ENCODE measurements at places on chromosomes 6 and 20.

DNA sequence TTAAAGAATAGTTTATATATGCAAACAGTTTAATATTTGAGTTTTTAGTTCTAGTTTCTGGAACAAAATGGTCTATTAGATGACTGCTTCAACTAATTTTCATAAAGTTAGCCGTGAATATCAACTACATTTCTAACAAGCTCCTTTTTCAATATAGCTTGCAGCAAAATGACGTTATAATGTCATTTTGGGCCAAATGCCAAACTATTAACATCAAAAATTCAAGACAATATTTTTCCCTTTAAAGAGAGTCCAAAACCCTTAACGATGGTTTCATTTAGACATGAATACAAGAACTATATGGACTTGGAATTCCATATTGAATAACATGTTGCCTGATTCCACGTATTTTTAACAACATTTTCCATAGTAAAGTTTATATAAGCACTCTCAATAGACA is 91.0 kb downstream of the SMLR1 start:
- DNase-seq: no peak

- DNase-seq: no peak
These were observed 50.6 kb upstream of the CCDC167 start for GRCh38 chr6:37550191-37550831.

DNA sequence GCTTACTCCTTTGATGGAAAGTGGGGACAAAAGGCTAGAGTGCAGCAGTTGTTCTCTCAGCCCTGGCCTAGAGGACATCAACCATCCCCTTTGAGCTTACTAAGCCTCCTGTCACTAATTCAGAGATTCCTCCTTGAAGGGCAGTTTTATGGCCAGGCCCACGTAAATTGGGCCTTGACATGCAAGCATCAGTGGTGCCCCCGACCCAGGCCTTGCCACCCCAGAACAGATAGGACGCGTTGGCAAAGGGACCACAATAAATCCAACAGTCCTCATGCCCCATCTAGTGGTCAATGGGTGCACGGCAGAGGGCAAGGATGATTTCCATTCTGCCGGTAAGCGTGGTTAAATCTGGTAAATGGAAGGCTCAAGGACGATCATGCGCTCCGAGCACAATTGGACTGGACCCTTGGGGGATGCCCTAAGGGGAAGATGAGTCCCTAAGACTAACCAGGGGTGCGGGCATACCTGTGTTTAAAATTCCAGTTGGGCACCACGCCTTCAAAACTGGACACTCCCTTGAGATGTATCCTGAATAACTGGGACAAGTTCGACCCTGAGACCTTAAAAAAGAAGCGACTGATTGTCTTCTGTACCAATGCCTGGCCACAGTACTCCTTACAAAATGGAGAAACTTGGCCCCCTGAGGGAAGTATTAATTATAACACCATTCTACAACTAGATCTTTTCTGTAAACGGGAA is 32.6 kb downstream of the CEP85L start:
- no peak for DNase-seq

GRCh38 chr6:54377776-54378175 is 69.5 kb downstream of the TINAG start:
- no peak for DNase-seq

DNA sequence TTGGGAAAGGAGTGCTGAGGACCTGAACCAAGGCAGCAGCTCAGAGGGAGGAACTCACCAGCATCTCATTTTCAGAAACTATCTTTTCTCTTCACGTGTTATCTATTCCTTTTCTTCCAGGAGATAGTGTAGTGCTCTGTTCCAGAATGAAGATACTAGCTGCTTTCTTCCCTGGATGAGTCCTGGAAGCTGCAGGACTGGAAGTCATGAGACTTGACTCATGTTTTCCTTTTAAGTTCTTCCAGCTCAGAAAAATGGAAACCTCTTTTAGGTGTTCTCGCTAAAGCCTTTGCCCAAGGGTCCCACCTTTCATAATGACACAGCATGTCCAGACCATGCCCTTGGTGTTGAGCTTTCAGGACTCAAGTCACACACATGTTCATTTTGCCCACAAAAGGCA is 106.7 kb downstream of the UNC5CL start:
- no peak for DNase-seq

GRCh38 chr20:61268024-61268423 is 16.0 kb downstream of the CDH4 start:
- DNase-seq: no peak

DNA sequence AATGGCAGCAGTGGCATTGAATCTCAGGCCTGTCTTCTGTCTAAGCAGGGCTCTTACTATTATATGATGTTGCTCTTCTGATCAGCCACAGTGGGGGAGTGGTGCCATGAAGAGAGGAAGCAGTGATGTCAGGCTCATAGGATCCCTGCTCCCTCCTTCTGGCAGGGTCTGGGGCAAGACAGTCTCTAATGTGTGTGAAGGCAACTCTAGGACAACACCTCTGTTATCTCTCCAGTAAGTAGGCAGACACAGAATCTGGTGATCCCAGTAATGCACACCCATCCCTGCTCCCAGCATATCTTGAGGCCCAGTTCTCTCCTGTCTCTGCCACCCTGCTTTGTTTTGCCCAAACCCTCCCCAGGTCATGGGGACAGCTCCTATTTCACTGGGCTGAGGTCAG is 8.8 kb downstream of the C20orf202 start:
- DNase-seq: no peak

DNA sequence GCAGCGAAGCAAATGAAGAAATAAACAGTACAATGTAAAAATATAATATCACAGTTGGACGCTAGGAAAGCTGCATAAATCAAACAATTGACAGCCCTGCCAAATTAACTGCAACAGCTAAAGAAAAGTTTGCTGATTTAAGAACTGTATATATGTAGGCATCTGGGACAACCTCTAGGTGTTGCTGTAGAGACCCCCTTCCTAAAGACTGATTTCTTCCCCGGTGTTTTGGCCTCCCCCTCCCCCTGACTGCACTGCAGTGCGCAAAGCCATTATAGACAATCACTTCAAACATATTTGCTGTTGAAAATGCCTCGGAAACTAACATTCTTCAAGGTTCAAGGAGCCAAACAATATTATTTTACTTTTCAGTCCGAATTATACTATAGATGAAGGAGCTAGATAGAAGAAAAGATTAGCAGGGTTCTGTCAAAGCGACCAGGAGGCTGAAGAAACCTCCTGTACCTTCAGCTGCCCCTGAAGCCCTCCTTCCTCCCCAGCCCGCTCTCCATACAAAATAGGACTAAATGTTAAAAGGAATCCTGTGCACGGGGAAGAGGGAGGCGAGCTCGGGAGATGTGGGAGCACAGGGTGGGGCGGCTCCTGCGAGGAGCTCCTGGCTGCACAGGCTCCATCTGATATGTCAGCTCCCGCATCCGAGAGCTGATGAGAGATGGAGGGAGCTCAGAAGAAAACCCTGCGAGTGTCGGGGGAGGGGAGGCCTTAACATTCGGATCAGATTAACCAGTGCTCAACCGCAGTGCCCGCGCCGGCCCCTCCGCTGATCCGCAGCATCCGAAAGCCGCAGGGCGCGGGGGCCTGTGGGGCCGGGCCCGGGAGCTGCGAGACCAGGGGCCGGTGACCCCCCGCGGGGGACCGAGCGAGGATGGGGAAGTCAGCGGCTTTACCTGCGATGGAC is 822 bp downstream of the ELOVL4 start:
- no peak for DNase-seq

GRCh38 chr6:111769365-111770152 is 103.7 kb downstream of the FYN start:
- no peak for DNase-seq

Measured in esophagus squamous epithelium (tissue), 5 donors.